ENCODE measurements at places on chromosomes 6 and 20.

DNA sequence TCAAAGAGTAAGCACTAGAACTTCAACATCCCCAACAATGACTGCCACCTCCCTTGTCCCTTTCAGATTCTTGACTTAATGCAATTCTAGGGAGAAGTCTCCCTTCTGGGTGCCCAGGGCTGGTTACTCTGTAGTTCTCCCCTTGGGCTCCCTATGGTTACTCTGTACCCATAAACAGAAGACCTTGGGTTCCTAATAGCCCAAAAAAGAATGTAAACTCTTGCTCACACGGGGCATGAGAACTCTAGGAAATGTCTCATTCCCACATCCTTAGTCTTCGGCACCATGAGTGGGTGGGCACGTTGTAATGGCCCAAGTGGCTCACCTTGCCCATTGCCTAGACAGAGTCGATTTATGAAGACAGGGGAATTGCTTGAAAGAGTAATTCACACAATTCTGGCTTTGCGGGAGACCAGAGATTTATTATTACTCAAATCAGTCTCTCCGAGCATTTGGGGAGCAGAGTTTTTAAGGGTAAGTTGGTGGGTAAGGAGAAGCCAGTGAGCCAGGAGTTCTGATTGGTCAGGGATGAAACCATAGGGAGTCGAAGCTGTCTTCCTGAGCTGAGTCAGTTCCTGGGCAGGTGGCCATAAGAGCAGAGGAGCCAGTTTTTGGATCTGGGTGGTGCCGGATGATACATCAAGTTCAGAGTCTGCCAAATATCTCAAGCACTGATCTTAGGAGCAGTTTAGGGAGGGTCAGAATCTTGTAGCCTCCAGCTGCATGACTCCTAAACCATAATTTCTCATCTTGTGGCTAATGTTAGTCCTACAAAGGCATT lies 61.2 kb upstream of the SIRPG start:
- DNase-seq, result no peak

DNA sequence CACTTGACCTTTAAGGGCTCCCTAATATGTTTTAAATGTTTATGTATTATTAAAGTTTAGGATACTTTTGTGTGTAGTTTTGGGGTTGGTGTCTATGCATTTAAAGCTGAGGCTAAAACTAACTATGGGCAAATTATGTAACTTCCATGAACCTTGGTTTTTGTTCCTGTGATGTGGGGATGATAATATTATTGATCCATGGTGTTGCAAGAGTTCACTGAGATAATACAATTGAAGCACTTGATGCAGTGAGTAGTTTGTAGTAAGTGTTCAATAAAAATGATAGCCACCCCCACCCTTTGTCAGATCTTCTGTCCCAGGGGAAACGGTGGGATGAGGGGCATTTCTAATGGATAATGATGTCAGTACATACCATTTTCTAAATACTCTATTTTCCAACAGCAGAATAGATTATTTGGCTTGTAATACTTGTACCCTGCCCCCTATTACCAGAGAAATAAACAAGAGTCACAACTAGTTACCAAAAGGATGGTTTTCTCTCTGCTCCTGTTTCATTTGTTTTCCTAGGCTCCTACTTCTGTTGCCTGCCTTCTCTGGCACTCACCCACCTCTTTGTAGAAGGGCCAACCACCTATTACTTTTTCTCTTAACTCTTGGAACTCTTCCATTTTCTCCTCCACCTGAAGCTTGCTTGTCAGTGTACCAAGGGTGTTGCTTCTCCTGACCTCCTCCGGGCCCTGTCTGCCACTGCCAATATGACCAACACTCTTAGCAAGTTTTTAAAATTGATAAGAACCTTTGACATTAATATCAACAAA lies 97.9 kb downstream of the RCAN2 start:
- no peak for DNase-seq

DNA sequence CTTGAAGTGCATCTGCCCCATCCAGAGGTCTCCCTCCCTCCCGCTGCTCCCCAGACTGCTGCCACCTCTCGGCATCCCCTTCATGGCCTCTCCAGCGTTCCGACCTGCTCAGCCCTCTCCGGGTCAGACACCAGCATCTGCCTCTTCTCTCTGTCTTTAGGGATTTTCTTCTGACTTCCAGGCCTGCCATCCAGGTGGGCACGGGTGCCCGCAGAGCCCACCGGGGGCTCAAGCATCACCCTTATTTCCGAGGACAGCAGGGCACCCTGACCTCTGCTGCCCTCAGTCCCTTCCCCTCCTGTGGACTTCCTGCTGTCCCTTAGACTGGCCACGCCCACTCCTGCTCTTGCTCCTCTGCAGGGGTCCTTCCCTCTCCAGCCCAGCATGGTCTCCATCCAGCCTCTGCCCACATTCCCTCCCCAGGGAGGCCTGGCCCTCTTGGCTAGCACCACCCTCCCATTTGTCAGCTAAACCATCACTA lies 3.3 kb downstream of the NPEPL1 start:
- DNase-seq, result no peak

DNA sequence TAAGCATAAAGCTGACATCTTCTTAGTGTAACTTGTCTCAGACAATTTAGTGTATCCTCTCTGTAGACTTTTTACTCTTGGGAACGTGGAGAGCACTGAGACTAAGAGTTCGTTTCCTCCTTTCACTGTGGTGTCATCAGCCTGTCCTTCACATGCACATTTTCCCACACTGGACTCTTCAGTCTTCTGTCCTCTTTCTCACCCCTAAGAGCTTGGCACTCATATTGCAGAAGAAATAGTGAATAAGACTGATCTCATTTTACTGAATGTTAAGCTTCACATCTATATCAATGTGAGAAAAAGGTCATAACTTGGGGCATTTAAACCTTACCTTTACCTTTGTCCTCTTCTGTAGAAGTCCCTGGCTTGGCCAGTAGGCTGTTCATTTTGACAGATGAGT lies 25.6 kb downstream of the FUCA2 start:
- DNase-seq, result no peak

DNA sequence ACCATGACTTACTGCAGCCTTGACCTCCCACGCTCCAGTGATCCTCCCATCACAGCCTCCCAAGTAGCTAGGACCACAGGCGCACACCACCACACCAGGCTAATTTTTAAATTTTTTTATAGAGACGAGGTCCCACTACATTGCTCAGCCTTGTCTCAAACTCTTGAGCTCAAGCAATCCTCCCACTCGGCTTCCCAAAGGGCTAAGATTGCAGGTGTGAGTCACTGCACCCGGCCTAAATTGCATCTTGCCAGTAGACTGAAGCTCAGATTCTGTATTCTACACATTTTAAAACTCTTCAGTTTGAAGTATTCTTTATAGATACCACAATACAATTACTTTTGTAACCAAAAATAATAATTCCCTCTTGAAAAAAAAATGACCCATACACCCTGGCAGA lies 11.4 kb downstream of the NUDT3 start:
- no peak for DNase-seq
